HS-5 (cell line): ENCODE measurements at places on chromosomes 6 and 20.

DNA sequence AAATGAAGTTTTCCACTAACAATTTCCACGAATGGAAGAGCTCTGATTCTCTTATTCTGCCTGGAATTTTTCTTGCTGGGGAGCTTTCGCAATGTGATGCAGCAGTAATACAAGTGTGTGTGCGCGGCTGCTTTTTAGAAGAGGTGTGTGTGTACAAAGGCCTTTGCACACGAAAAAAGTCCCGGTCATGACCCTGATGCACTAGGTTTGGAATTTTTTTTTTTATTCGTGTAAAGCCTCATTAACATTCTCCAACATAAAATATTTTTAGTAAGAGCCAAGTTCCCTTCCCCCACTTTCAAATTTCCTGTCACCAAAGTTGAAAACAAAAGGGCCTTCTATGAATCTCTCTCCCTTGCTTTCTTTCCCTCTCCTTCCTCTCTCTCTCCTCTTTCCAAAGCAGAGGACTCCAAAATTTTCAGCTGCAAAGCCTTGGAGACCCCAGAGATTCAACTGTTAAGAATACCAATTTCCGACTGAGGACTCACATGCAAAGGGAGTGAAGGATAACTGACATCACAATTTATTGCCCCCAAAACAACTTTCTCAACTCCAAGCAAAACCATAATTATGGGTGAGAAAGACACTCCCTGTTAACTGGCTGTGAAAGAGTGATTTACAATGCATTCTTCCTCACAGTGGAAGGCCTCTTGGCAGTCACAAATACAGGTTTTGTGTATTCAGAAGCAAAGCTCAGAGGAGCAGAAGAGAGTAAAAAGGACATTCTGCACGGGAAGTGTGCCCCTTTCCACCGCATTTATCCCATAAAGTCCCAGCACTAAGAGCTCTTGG, 421.2 kb upstream of the JARID2 start:
- no peak for DNase-seq

DNA sequence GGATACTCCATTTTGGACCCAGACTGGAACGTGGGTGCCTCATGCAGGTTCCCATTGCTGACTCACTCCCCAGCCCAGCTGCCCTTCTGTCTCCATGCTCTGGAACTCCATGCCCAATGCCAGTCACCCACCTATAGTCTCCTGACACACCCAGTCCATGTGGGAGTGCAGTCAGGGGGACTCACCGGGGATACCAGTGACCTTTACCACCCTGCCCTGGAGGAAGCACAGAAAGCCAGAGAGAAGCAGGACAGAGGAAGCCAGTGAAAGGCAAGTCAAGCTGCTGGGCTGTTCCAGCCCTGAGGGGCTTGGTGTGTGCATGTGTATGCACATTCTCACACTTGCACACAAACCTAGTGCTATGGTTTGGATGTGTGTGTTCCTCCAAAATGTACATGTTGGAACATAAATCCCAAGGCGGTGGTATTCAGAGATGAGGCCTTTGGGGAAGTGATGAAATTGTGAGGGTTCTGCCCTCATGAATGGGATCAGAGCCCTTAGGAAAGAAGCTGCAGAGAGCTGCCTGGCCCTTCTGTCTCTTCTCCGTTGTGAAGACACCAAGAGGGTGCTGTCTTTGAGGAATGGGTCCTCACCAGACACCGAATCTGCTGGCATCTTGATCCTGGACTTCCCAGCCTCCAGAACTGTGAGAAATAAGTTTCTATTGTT, 121.4 kb upstream of the MAFB start:
- DNase-seq = no peak

DNA sequence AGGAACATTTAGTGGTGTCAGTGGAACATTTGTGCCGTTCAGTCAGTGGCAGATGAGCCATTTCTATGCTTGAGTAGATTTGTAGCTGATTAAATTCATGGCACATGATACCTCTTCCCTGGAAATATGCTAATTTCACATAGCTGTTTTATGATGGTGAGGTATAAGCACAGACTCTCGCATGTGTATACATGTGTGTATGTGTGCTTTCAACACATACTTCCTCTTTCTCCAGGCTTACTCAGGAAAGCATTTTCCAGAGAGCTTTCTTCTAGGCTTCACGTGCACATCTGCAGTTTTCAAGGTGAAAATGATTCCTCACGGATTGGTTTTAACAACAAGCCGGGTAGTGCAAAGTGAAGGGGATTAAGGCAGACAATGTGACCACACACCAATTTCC, 396.5 kb downstream of the HDGFL1 start:
- DNase-seq = no peak

DNA sequence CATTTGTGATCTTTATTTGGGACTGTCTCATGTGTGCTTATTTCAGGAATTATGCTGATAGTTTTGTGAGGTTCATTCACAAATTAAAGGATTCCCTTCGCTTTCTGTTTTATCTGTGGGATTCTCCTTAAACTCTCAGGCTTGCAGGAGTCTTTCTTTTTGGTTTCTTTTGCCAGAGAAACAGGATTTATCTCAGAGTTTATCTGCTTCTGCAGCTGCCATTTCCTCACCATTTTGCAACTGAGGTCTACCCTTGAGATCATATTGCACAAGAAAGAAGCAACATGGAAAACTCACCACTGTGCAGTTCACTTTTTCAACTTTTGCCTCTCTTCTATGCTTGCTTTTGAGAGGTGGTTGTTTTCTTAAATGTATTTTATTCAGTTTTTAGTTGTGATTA, 201.0 kb downstream of the PRL start:
- DNase-seq = no peak

DNA sequence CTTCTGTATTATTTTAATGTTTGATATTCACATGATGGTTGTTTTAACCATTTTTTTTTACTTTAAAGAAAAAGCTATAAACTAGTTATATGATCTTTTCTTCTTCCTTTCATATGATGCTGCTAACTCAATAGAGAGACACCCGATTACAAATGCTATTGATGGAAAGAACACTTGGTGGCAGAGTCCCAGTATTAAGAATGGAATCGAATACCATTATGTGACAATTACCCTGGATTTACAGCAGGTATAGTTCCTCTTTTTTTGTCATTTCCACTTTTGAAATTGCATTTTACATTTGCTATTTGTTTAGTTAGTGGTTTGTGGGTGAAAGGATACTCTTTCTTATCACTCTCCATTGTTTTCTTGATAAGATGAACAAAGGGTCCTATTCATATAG, 176.7 kb downstream of the LAMA2 start:
- DNase-seq = no peak

GRCh38 chr20:54078296-54078984, 8.0 kb upstream of the BCAS1 start:
- DNase-seq = no peak
